ENCODE measurements at places on chromosomes 2 and 18. TPM values are rescaled to one million over a fixed set of nuclear protein-coding genes. Genes with fewer than 3 reads are reported as not detected.
A peak's percentile ranks its signal among the peaks of the same experiment; 100 is the strongest.

Gene FAHD2A
- total RNA-seq = 22.4 TPM

DNA sequence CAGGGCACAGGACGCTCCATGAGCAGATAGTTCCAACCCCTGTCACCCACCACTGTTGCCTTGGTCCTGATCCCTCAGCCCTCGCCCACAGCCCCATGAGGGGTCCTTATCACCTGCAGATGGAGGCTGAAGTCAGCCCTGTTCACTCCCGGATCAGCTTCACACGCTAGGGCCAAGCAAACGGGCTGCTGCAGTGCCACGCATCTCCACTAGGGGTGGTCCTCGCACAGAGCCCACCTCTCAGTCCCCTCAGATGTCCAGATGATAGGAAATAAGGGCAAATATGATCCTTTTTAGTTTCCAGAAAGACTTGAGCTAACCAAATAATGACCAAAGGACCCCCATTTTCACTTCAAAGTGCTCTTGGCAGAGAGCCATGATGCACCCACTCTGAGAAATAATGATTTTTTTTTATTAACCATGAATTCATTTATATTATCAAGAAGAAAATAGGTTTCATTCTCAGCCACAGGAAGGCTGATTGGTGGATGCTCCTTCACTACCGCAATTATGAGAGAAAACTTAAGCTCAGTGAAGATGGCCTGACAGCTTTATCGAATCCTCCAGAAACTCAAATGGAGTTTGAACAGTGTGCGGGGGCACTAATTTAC, 71.9 kb upstream of the KLHL29 start:
- H3K4me1 ChIP-seq = no peaks in the 10 kb centered on the region
- no peak overlapping the region for H3K27ac ChIP-seq
- no peaks in the 10 kb centered on the region for H3K27me3 ChIP-seq
- no peak for DNase-seq
- H3K4me3 ChIP-seq = no peak overlapping the region
- no peaks in the 10 kb centered on the region for H3K36me3 ChIP-seq

GRCh38 chr2:172995323-172996244, 80.1 kb upstream of the MAP3K20 start:
- H3K27me3 ChIP-seq = no peaks in the 10 kb centered on the region
- no peaks in the 10 kb centered on the region for H3K36me3 ChIP-seq
- H3K27ac ChIP-seq = peak overlapping the region; percentile 37
- peaks cover 22% of the 10 kb centered on the region for H3K4me1 ChIP-seq

GRCh38 chr2:150811259-150811855, 323.9 kb upstream of the RND3 start:
- no peak overlapping the region for H3K4me3 ChIP-seq
- H3K27me3 ChIP-seq = no peaks in the 10 kb centered on the region
- H3K4me1 ChIP-seq = no peaks in the 10 kb centered on the region
- no peak for DNase-seq
- no peaks in the 10 kb centered on the region for H3K36me3 ChIP-seq
- no peak overlapping the region for H3K27ac ChIP-seq

Data from tibial nerve (tissue), 4 donors.